ENCODE measurements at places on chromosomes 7 and 10.
A peak's percentile ranks its signal among the peaks of the same experiment; 100 is the strongest.

- DNase-seq, result no peak
These were observed 521.2 kb downstream of the TCERG1L start for GRCh38 chr10:130790339-130790738.

DNA sequence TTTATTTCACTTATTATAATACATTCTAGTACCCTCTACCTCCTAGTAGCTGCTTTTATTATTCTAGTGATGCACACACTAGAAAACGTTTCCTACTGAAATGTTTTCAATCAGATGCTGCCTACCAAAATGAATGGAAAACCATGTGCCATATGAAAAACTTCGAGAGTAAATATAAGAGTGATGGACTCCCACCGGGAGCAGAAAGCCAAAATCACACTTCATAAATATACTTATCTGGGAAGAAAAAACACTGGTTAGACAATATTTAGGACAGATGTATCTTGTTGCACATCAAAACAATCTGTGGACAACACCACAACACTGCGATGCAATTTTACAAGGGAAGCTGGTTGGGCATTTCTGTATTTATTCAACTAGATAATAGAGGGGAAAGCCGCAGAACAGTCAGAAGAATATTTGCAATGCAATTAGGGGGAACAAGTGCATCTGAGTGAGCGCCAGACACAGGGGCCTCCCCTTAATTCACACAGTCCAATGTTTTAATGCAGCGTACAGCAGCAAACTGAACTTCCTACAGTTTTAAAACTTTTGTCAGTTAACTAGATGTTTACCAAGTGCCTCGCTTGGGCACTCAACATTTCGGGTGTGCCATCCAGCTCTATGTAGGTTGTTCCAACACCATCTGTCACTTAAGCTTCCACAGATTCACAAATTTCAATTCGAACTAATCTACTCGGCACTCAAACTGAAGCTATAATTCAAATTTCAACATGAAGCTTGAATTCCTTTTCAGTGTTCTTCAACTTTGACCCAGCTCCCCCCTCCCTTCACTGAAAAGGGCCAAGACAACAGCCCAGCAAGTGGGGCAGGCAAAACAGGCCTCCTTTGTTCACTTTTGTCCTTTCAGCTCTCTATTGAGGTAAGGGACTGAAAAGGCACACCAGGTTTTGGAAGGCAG, 7.4 kb downstream of the NRCAM start:
- no peak for DNase-seq

DNA sequence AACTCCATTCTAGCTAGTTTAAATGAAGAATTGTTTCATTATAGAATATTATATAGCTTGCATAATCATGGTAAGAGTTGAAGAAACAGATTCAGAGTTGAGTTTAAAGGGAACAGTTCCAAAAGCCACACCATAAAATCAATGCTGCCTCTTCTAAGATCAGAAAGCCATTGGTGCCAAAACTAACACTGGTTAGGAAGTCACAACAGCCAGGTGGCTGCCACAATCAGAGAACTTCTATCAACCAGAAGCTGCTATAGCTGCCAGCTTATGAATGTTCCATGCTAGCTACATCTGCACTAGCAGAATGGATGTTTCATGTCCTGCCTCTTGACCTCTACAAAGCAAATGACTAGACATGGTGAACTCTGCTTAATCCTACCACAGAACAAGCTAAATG, 583.1 kb upstream of the LRRN3 start:
- DNase-seq, result no peak

- no peak for DNase-seq
These were observed 189.5 kb downstream of the CXCL12 start for GRCh38 chr10:44195112-44196007.

GRCh38 chr10:127570036-127570435, 20.9 kb downstream of the NPS start:
- DNase-seq, result no peak

DNA sequence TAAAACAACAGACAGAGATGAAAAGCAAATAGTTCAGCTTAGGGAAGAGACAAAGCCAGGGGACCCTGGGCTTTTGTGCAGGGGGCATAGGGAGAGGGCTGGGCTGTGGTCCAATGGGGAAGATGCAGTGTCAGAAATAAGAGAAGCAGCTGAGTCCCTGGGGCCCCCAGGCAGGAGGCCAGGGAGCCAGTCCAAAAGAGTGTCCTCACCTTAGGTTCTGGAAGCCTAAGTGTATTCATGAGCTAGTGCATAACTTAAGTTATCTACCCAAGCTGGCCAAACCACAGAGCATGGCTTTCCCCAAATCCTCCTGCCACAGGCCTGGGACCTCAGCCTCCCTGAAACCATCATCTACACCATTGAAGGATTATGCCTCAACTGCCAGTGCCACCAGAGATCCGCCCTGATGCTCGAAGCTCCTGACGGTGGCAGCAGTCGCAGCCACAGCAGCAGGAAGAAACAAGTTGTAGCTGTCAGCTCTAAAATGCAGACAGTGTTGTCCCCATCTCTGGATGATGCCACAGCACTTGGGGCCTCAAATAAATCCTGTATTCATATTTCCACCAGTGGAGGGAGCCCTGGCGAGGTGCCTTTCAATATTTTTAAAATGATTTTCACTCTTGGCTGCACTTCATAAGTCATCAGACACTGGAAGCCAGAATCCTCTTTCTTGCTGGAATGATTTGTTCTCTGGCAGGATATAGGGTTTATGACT, 574.6 kb downstream of the GRID1 start:
- DNase-seq, result peak; percentile 31

- peak; percentile 30 for DNase-seq
These were observed 2.5 kb downstream of the USP54 start for GRCh38 chr10:73588656-73589055.

DNA sequence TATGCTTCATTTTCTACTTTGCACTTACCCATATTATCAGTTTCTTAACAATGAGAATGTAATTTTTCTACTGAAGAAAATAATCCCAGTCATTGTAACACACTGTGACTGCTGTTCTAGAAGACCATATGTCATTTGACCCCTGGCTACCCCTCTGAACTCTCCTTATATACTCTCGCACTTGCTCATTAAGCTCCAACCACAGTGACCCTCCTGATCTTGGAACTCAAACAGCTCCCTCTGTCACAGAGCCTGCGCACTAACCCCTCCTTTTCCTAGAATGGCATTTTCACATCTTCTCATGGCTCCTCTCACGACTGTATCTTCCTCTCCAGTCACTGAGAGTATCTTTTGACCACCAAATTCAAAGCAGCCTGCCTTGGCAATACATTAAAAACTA, 169.7 kb downstream of the CACNA2D1 start:
- DNase-seq, result no peak

GRCh38 chr10:14456218-14456869, 125.6 kb upstream of the FRMD4A start:
- DNase-seq, result no peak

- peak; percentile 41 for DNase-seq
These were observed 1138.6 kb upstream of the SORCS1 start for GRCh38 chr10:108303149-108303548.

GRCh38 chr10:17220652-17221100, 7.4 kb upstream of the VIM start:
- no peak for DNase-seq

DNA sequence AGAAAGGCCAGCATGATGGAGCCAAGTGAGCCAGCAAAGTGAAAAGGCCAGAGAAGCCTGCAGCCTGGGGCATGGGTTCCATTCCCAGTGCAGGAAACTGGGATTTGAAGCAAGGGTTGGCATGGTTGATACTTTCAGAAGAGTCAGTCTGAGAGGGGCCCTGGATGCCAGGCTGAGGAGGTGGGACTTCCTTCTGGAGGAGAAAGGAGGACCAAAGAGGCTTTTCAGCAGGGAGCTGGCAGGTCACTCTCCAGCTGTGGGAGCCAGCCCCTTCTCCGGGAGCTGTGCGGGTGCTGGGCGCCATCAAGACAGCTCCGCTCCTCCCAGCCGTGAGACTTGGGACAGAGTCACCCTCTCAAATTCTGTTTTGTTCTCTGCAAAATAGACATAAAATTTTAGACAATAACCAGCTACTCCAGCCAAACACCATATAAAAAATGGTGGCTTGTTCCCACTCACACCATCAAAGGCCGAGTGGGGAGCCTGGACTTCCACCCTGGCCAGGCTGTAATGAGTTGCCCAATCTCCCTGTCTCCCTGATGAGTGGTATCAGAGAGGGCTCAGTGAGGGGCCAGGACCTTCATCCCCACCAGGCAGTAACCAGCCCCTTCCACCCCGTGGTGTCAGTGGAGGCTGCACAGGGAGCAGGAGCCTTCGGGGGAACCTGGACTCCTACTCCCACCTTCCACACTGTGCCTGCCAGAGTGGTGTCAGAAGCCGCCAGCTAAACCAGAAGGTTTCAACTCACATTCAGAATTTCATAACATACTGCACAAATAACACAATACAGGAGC, 133.6 kb upstream of the RET start:
- no peak for DNase-seq

DNA sequence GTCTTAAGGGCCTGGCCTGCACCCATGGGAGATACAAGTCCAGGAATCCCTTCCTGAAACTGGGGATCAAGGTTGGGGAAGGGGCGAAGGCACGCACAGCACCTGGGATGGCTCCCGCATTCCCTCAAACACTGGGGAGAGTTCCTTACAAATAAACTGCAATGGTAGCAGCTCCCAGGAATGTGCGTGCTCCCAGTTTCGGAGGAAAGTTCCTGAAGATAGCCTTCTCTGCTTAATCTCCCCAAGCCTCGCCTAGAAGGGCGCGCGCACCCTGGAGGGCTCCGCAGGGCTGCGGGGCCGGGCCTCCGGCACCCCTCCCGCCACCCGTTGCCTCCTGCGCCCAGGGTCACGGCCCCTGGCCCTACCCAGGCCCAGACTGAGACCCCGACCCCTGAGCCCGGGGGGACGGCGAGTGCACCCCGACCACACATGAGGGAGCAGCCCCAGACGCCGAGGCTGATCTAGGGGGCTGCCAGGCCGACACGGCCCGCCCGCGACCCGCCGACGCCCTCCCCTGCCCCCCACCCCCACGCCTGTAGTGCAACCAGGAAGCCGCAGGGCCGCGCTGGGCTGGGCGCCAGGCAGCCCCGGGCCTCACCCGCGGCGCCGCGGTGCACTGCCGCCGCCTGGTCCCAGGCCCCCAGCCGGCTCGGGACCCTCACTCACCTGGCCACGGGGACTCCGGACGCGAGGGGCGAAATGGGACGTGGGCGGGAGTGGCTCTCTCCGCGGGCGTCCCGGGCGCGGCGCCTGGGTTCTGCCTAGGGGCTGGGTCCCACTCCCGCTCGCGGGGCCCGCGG, 460 bp downstream of the ANXA11 start:
- peak; percentile 72 for DNase-seq

DNA sequence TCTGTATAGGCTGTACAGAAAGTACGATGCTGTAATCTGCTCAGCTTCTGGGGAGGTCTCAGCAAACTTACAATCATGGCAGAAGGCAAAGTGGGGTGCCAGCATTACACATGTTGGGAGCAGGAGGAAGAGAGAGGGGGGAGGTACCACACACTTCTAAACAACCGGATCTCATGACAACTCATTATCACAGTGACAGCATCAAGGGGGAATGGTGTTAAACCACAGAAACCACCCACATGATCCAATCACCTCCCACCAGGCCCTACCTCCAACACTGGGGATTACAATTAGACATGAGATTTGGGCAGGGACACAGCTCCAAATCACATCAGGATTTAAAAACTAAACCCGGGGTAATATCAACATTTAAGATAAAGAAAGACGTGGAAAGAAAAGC, 468.8 kb upstream of the AUTS2 start:
- DNase-seq, result no peak

DNA sequence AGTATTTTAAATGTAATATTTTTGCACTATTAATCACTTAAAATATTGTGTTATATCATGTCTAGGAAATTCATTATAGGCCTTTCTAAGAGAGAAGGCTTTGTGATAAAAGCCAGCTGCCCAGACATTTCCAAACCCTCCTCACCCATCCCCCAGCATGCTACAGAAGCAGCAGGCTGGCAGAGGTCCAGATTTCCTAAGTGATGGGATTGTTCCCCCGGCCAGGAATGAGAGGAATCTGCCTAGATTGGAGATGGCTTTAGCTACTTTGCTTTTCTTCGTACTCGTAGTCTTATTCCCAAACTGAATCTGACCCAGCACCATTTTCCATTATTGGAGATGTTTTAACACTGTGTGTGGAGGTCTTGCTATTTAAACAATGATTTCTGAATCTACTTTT, 29.4 kb downstream of the CDK14 start:
- DNase-seq, result no peak

- DNase-seq, result no peak
These were observed 30.8 kb downstream of the CYTH3 start for GRCh38 chr7:6241607-6241973.

GRCh38 chr10:24484771-24485170, 238.9 kb downstream of the ARHGAP21 start:
- no peak for DNase-seq

DNA sequence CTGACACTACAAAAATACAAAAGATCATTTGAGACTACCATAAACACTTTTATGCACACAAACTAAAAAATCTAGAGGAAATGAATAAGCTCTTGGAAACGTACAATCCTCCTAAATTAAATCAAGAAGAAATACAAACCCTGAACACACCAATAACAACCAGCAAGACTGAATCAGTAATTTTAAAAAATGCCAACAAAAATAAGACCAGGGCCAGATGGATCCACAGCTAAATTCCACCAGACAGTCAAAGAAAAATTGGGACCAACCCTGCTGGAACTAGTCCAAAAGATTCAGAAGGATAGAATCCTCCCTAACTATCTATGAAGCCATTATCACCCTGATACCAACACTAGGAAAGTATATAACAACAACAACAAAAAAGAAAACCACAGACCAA, 277.4 kb downstream of the AGMO start:
- DNase-seq, result no peak

DNA sequence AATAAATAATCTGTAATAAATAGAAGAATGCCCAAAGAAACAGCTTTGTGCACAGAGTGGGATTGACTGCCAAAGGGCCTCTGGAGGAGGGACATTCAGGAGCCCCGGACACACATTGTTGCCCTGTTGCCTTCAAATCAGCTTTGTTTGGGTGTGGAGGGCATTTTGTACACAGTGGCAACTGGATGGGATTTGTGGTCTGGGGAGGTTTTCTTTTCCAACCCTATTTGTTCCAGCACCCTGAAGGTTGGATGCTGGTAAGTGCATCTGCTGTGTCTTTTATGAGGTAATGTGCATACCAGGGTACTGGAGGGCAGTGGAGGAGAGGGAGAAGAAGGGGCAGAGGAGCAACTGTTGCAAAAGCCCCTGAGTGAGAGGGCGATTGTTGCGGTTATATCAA, 6.3 kb downstream of the LRMDA start:
- DNase-seq, result no peak

DNA sequence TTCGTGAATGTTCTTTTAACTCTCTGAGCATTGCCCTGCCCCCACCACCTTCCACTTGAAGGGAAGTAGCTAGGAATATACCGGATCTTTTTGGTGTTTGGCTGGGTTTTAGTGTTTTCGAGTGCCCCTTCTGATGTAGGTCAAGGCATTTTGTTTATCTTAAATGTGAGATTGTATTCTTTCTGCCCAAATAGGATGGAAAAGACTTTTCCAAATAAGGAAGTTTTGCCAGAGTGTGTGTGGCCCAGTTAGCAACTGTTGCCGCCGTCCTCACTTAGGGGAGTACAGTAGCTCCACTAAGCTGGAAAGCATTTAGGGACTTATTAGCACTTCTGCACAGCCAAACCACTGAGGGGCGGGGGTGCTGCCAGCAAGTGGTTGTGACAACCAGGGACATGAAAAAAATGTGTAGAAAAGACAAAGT, 29.8 kb upstream of the VCL start:
- no peak for DNase-seq
